Panc1 (cell line): ENCODE measurements at places on chromosomes 3 and 15.

DNA sequence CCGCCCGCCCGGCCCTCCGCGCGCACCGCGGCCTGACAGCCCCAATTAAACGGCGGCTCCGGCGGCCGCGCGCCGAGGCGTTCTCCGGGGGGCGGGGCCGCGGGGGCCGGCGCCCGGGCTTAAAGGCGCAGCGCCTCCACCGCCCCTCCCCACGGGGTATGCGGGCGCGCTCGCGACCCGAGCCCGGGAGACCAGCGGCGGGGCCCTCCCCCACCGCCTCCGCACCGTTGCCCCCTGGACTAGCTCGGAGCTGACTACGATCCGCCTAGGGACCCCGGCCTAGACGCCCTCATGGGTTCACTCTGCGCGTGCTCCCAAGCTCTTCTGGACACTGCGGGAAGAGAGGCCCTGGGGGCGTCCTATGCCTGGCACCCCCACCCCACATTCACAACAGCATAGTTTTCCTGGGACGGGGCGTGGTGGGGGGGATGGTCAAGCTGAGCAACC is at the start of gene DUSP7:
Gene DUSP7, minus strand, starts transcription at position 51 of the 447 bp plus-strand sequence. CDS start 205 bp downstream, outside the sequence.
- DNase-seq, result no peak

DNA sequence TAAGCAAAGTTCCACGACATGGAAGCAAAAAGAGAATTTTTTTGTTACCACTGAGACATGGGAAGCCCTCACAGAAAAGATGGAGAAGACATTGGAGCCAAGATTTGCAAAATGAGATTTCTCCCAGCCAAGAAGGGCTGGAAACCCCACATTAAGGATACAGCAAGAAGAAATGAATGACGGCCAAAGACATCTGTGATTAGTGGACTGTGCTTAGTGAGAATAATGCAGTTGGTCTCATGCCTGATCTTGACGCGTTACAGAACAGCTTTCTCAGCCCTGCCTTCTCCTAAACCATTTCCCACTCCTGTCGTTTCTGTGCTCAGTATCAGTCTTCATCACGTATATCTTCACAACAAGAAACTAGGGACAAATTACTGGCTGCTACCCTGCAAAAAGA is 45.8 kb upstream of the ARRDC4 start:
- no peak for DNase-seq

GRCh38 chr3:107523539-107524325 is 970 bp downstream of the BBX start:
- no peak for DNase-seq

DNA sequence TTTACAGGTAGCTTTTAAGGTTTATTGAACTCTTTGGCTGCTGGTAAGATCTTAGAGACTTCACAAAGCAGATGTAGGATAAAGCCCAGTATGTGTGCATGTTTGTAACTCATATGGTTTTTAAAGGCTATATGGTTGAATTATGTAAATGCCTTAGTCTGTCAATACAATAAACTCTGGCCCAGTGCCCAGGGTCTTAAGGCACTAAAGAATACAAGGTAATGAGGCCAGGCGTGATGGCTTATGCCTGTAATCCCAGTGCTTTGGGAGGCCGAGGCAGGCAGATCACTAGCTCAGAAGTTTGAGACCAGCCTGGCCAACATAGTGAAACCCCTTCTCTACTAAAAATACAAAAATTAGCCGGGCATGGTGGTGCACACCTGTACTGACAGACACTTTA is 170.3 kb upstream of the CGNL1 start:
- DNase-seq, result no peak

DNA sequence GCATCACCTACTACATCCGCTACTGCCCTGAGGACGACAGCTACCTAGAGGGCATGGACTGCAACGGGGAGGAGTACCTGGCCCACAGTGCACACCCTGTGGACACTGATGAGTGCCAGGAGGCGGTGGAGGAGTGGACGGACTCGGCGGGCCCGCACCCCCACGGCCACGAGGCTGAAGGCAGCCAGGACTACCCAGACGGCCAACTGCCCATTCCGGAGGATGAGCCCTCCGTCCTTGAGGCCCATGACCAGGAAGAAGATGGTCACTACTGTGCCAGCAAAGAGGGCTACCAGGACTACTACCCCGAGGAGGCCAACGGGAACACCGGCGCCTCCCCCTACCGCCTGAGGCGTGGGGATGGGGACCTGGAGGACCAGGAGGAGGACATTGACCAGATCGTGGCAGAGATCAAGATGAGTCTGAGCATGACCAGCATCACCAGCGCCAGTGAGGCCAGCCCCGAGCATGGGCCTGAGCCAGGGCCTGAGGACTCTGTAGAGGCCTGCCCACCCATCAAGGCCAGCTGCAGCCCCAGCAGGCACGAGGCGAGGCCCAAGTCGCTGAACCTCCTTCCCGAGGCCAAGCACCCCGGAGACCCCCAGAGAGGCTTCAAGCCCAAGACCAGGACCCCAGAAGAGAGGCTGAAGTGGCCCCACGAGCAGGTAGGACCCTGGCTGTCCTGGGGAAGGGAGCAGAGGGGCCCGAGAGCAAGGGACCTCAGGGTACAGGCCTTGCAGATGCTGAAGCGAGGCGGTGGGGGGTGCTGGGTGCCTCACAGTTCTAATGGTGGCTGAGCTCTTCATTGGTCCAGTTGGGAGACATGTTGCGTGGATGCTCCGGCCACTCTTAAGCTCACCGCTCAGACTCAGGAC is 168.6 kb downstream of the APBA2 start:
- no peak for DNase-seq
